ENCODE measurements at places on chromosomes 12 and 14. TPM values are rescaled to one million over a fixed set of nuclear protein-coding genes. Genes with fewer than 3 reads are reported as not detected.

Gene HOXC12
- total RNA-seq: not detected

Gene RAP1B
- 239 TPM for total RNA-seq

Gene VRTN
- not detected for total RNA-seq

Gene ADAM20
- 0.12 TPM for total RNA-seq

Gene CD4
- 2.2 TPM for total RNA-seq

Gene SPRYD3
- 25.7 TPM for total RNA-seq

DNA sequence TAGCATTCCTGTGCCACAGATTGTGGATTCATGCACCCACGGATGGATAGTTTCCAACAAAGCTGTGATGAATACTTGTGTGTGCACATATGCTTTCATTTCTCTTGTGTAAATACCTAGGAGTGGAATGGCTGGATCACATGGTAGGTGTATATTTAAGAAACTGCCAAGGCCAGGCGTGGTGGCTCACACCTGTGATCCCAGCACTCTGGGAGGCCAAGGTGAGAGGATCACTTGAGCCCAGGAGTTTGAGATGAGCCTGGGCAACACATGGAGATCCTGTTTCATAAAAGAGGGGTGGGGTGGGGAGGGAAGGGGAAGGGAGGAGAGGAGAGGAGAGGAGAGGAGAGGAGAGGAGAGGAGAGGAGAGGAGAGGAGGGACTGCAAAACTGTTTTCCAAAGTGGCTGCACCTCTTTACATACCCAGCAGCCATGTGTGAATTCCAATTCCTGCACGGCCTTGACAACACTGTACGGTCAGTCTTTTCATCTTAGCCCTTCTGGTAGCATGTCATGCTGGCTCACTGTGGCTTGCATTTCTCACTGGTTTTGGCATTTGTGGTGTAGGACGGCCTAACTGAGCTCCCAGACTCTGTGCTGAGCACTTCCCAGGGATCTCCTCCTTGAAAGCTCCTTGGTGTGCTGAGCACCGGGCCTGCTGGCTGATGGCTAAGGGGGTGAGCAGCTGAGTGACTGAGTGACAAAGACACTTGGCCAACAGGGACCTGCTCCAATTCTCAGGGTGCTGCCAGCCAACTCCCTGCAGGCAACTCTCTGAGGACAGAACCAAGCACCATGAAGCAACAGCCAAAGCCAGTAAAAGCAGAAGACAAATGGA is 27.9 kb downstream of the SYNE3 start:
- H3K27me3 ChIP-seq: no peaks in the 10 kb centered on the region
- peaks cover 33% of the 10 kb centered on the region for H3K4me1 ChIP-seq
- peaks cover 20% of the 10 kb centered on the region for H3K36me3 ChIP-seq
- H3K27ac ChIP-seq: peak overlapping the region; percentile 28

DNA sequence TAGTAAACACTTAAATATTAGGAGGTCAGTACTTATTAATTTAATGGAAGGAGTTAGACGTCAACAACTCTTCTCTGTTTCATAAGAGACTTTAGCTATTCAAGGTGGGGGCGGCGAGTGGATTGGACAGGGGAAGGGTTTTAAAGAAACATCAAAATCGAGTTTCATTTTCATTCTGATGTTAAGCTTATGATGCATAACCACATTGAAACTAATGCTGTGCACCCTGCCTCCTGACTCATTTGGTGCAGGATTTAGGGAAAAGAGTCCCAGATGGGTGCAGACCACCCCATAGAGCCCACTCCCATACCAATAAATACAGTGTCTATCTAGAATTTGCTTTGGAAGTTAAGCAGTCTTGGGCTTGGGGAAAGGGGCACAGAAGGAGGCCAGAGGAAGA is 7.4 kb downstream of the ZBTB39 start:
- peak; percentile 59 for DNase-seq
- peak overlapping the region; percentile 65 for H3K27ac ChIP-seq
- H3K4me3 ChIP-seq: no peak overlapping the region
- peaks cover 43% of the 10 kb centered on the region for H3K4me1 ChIP-seq
- H3K36me3 ChIP-seq: peaks cover 19% of the 10 kb centered on the region

DNA sequence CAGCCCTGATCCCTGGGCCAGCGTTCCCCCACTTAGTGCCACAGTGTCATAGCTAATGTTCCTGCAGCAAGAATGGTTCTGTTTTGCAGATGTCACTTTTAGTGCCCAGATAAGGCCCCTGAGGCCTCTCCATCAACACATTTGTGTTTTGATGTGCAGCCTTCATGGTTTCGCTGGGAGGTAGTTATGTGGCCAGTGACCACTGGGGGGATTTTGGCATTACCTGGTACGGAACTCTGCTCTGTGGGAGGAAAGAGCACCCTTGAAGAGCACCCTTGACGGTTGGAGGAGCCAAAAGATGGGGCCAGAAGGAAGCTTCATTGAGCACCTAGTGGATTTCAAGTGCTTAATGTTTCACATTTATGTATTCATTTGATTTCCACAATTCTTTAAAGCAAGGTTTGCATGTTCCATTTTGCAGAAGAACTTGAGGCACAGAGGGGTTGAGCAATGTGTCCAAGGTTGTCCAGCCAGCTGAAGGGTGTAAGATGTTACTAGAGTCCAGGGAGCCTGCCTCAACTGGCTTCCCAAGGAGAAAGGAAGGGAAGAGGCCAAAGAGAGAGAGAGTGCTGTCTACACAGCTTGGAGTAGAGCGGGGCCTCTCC is 13.0 kb downstream of the SERPINA11 start:
- no peaks in the 10 kb centered on the region for H3K36me3 ChIP-seq
- no peak overlapping the region for H3K27ac ChIP-seq
- H3K27me3 ChIP-seq: peaks cover 24% of the 10 kb centered on the region
- no peak overlapping the region for H3K4me3 ChIP-seq

DNA sequence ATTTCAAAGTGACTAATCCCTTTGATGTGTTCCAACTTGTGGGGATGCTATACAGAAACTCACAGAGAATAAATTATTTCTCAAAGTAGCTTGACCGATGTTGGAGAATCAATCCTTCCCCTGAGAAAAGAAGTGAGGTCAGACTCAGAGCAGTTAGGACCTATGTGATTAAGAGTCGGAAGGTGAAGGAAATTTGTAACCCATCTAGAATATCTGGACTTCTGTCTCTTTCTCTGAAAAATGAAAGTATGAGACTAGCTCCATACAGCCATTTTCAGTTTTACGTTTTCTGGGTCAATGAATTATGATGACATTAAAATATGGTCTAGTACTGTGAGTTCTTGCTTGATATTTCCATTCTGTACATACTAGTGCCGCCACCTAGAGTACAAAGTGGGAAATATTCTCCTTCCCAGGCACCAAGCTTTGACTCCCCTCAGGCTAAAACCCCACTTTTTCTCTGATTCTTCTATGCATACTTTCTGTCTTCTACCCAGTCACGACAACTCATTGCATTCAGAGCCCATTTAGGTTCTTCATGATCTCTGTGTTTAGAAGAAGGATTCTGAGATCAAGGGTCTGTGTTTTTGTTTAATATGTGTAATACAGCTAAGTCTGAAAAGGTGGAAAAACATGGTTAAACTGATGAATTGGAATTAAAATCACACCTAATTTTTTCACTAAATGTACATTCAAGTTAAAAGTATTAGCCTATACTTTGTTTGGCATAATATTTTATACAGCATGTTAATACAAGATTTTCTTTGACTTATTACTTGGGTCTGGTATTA is 6.9 kb upstream of the NTS start:
- H3K4me3 ChIP-seq: no peak overlapping the region
- DNase-seq: no peak
- no peaks in the 10 kb centered on the region for H3K27me3 ChIP-seq

DNA sequence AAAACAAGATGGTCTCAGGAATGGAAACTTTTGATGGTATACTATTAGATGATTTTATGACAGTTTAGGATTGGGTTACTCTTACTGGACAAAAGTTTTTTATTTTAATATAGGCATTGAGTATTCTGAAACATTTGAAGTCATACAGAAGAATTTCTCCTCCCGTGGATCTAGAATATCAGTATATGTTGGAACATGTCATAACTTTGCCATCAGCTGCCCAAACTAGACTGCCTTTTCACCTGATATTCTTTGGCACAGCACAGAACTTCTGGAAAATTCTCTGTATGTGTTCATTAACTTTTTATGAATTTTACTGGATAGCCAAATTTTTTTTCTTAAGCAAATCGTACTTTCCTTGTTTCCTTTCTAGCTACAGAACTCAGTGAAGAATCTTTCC is 75.4 kb downstream of the KNTC1 start:
- H3K4me3 ChIP-seq: no peak overlapping the region
- no peak overlapping the region for H3K27ac ChIP-seq
- H3K27me3 ChIP-seq: no peaks in the 10 kb centered on the region
- no peak for DNase-seq

- no peaks in the 10 kb centered on the region for H3K4me1 ChIP-seq
- no peak for DNase-seq
- peaks cover 3% of the 10 kb centered on the region for H3K36me3 ChIP-seq
- H3K27me3 ChIP-seq: no peaks in the 10 kb centered on the region
- no peak overlapping the region for H3K4me3 ChIP-seq
- H3K27ac ChIP-seq: no peak overlapping the region
These were observed 398.7 kb downstream of the BTG1 start for GRCh38 chr12:91746976-91747375.

DNA sequence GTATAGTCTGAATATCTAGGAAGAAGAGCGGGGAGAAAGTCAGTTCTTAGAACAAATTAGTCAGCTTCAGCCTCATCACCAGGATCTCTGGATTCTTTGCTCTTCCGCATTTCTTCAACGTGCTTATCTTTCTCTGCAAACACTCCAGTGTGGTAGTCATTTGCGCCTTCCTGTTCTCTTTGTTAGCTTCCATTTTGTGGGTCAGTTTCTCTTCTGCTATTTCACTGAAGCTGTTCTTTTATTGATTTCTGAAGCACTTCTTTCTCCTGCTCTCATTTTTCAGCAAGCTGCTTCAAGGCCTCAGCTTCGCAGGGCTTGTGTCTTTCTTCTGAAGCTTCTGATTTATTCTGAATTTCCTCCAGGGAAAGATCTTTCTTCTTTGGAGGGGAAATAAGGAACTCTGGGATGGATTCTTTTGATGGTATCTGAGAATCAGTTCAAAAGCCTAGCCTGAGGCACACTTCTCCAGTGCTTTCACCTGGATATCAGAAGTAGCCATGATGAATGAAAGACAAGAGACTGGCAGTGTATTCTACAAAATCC is 13.5 kb downstream of the AMN1 start:
- H3K27me3 ChIP-seq: no peaks in the 10 kb centered on the region
- peaks cover 44% of the 10 kb centered on the region for H3K36me3 ChIP-seq
- no peak overlapping the region for H3K4me3 ChIP-seq
- DNase-seq: no peak
- peaks cover 9% of the 10 kb centered on the region for H3K4me1 ChIP-seq
- peak overlapping the region; percentile 2 for H3K27ac ChIP-seq

- H3K4me1 ChIP-seq: peaks cover 31% of the 10 kb centered on the region
- H3K36me3 ChIP-seq: peaks cover 7% of the 10 kb centered on the region
These were observed 4.0 kb downstream of the GDF11 start for GRCh38 chr12:55746913-55747231.

- H3K27ac ChIP-seq: peak overlapping the region; percentile 93
- peaks cover 54% of the 10 kb centered on the region for H3K4me1 ChIP-seq
- DNase-seq: peak; percentile 43
- no peaks in the 10 kb centered on the region for H3K27me3 ChIP-seq
- peak overlapping the region; percentile 84 for H3K4me3 ChIP-seq
- H3K36me3 ChIP-seq: peaks cover 79% of the 10 kb centered on the region
These were observed 228.1 kb upstream of the AMIGO2 start for GRCh38 chr12:47307680-47308399.

DNA sequence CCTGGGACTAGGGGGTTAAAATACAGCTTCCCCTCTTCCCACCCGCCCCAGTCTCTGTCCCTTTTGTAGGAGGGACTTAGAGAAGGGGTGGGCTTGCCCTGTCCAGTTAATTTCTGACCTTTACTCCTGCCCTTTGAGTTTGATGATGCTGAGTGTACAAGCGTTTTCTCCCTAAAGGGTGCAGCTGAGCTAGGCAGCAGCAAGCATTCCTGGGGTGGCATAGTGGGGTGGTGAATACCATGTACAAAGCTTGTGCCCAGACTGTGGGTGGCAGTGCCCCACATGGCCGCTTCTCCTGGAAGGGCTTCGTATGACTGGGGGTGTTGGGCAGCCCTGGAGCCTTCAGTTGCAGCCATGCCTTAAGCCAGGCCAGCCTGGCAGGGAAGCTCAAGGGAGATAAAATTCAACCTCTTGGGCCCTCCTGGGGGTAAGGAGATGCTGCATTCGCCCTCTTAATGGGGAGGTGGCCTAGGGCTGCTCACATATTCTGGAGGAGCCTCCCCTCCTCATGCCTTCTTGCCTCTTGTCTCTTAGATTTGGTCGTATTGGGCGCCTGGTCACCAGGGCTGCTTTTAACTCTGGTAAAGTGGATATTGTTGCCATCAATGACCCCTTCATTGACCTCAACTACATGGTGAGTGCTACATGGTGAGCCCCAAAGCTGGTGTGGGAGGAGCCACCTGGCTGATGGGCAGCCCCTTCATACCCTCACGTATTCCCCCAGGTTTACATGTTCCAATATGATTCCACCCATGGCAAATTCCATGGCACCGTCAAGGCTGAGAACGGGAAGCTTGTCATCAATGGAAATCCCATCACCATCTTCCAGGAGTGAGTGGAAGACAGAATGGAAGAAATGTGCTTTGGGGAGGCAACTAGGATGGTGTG is 1.9 kb downstream of the GAPDH start:
- DNase-seq: no peak
- H3K27ac ChIP-seq: peak overlapping the region; percentile 99
- peaks cover 65% of the 10 kb centered on the region for H3K36me3 ChIP-seq
- peaks cover 65% of the 10 kb centered on the region for H3K4me1 ChIP-seq

DNA sequence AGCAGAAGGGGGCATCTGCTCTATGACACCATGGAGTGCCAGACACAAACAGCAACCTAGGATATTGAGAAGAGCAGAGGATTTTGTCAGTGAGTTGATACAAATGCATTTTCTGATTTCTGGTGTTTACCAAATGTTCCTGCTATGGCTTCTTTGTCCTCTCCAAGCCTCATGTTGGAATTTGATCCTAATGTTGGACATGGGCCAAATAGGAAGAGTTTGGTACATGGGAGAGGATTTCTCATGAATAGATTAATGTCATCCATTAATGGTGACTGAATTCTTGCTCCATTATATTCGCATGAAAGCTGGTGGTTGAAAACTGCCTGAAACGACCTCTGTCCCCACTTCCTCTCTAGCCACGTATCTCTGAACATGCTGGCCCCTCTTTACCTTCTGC is 1002.2 kb upstream of the FLRT2 start:
- H3K4me3 ChIP-seq: no peak overlapping the region
- DNase-seq: no peak

DNA sequence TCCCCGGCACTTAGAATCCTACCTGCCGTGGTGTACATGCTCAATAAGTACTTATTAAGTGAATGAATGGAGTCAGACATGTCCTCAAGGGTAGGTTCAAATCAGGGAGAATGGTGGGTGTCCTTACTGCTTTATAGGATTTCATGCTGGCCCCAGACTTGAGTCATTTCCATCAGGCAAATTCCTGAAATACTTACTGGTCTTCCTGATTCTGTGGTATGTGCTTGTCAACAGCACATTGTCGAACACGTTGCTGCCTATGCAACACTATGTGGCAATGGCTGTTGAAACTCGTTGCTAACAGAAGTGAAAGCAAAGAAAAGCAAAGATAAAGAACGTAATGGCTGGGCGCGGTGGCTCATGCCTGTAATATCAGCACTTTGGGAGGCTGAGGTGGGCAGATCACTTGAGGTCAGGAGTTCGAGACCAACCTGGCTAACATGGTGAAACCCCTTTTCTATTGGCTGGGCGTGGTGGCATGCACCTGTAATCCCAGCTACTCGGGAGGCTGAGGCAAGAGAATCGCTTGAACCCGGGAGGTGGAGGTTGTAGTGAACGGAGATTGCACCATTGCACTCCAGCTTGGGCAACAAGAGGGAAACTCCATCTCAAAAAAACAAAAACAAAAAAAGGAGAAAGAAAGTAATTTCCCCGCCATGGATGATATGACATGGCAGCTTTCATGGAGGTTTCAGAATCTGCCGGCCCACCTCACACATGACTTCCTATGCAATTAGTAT is 214.9 kb downstream of the ZFP36L1 start:
- no peak overlapping the region for H3K4me3 ChIP-seq
- no peak for DNase-seq
- no peaks in the 10 kb centered on the region for H3K27me3 ChIP-seq
- H3K36me3 ChIP-seq: no peaks in the 10 kb centered on the region

Measured in activated naive CD8-positive, alpha-beta T cell treated with anti-CD3 and anti-CD28 coated beads for 36 hours (primary cell).